Activated CD8-positive, alpha-beta memory T cell treated with anti-CD3 and anti-CD28 coated beads, Interleukin-2, amount 50 U/mL, for 48 hours (primary cell): ENCODE measurements at places on chromosomes 7 and 10.

- no peak for DNase-seq
These were observed 119.2 kb downstream of the GALNT11 start for GRCh38 chr7:152144557-152145245.

- no peak for DNase-seq
These were observed 18.7 kb upstream of the ACHE start for GRCh38 chr7:100914208-100914878.

DNA sequence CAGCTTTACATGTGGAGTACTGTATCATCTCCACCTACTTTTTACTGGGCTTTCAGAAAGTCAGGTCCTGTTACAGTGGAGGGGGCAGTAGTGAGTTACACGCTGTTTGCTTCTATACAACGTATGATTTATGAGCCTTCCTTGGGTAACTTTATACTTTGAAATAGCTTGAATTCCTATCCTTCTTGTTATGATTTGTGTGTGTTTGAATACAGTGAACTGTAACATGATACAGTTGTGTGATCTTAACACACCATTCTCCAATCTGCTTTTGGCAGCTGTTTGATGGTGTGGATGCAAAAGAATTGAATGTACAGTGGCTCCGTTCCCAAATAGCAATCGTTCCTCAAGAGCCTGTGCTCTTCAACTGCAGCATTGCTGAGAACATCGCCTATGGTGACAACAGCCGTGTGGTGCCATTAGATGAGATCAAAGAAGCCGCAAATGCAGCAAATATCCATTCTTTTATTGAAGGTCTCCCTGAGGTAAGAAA is 41.7 kb downstream of the SP8 start:
- no peak for DNase-seq

DNA sequence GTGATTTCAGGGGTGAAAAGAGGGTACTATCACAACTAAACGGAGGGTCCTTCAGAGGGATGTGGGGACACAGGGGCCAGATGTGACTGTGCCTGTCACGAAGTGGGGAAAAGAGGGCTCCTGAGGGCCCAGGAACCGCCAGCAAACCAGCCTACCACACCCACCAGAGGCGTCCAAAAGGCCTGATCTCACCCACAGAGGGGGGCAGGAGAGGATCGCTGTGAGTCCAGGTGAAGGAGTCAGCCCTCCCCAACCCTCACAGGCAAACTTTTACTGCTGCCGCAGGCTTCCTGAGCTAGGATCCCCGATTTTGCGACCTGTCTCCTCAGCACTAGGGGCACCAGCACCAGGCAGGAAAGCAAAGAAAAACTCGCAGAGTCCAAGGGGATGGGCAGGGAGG is 64.7 kb downstream of the HIPK2 start:
- no peak for DNase-seq

DNA sequence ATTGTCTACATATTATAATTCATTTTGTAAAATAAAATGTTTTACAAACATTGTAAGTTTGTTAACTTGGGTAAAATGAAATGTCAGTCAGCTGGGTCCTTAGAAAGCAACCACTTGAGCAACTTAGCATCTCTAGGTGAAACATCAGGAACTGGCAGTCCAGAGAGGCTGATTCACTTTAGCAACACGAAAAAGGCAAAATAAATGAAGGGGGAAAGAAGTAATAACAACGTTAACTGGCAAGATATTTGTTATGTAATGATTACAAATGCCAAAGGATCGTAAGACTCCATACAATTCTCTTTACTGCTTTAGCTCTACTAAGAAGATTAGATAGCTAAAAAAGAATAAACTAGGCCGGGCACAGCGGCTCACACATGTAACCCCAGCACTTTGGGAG is 5.0 kb downstream of the PDZD8 start:
- DNase-seq = no peak

DNA sequence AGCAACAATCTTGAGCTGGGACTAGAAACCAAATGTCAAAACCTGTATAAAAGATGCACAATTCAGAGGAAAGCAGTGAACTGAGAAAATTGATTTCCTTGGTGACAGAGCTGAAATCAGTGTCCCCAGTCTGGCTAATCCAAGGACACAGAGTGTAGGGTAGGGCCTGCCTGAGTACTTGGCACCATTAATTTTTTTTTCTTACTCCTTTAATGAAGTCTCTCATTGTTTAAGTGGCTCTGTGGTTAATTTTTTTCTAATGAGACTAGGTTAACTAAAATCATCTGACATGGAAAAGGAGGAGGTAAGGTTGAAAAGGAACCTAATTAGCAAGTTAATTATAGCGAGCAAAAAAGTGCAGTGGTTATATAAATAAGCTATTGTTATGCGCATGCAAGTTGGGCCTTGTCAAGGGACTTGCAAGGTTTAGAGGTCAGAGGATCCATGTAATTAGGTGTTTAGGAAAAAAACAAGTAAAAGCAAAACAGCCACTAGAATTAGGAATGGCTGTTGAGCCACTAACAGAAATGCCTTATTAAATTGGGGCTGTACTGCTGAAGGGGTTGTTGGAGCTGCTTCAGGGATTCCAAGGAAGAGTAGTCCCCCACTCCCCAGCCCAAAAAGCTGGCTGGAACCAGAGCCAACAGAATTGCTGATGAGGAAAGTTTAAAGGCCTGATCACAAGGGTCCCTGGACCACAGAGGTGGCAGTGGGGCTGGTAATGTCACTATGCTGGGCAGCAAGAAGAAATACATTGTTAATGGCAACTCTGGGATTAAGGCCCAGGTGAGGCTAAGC is 58.9 kb upstream of the STRIP2 start:
- no peak for DNase-seq

DNA sequence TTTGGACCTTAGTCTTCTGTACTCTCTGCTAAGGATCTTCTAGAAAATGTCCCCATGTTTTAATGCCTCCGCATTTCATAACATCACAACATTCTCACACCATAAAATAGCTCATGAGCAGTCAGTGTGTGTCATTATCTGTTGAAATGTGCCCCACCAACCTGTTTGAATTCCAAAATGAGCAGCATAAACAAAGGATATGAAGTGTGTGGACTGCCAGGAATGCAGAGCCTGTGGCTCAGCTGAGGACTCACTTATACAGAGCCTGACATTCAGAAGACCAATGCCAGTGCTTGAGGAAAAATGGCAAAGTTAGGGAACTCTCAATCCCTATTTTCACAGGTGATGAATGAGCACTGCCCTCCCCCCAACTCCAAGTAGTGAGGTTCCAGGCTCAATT is 621.4 kb downstream of the POM121L12 start:
- DNase-seq = no peak

- DNase-seq = no peak
These were observed 4.6 kb downstream of the NFKB2 start for GRCh38 chr10:102400076-102400475.

DNA sequence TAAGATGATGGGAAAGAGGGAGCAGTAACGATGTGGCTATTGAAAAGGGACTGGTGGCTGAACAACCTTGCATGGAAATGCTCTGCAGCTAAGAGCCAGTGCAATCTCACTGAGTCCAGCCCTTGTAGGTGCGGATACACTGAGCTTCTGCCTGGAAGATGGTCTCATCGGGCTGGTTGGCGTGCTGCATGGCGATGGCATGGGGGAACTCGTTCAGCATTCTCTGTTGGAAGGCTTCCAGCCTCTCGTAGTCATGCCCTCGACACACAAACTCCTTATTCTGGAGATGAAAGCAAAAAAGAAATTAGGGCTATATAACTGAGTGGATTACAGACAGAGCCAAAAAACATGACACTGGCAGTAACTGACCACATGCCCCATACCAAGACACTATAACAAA is 197.8 kb upstream of the IMMP2L start:
- no peak for DNase-seq

DNA sequence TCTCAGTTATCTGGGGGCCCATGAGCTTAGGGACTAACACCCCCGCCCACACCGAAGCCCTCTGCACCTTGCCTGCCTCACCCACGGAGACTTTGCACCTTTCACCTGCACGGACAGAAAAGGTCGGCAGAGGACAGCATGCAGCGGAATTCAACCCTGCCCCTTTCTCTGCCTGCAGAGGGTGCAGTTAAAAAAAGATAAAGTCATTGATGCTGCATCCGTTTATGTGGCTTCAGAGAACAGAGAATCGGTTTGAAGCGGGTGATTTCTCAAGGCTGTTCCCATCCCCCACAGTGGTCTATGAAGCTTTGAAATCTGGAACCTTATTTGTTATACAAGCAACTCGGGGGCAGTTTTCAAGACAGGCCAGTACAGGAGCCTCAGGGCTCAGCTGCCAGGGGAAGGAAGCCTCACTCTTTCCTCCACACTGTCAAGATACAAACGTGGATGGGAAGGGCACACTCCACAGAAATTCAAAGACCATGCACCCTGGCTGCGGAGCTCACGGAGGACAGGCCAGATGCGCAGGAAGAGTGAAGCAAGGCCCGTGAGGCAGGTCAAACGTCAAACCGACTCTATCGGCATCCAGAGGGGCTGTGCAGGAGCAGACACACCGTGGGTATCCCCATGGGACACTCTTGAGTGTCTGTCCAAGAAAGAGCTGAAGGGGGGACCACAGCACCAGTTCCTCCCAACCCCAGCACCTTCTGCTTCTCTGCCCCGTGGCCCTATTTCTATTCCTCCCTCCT is 66.3 kb downstream of the INSIG1 start:
- no peak for DNase-seq

DNA sequence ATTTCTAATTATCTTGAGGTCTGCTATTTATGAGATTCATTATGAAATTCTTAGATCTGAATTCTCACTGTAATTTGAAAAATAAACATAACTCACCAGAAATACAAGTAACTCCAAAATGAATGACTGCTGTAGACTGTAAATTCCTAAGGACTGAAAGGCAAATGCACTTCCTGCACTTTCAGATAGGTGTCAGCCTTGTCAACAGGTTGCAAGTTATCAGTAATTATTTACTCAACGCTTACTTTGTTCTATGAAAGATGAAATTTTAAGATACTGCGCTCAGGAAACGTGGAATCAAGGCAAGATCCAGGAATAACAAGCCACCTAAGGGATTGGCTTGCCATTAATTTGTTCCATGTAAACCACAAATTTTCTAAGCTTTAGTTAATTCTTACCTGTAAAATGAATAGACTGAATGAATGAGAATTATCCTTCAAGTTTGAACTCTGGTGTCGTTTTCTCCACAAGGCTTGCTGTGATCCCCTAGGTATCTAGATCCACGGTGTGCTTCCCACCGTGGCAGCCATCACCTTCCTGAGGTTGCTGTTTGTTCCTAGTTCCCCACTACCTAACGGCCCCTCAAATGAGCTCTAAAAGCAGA is 12.6 kb downstream of the DHX32 start:
- DNase-seq = no peak

- no peak for DNase-seq
These were observed 132.8 kb downstream of the DYNC1I1 start for GRCh38 chr7:95905167-95905566.

GRCh38 chr7:36244429-36244828 is 91.4 kb downstream of the EEPD1 start:
- no peak for DNase-seq

DNA sequence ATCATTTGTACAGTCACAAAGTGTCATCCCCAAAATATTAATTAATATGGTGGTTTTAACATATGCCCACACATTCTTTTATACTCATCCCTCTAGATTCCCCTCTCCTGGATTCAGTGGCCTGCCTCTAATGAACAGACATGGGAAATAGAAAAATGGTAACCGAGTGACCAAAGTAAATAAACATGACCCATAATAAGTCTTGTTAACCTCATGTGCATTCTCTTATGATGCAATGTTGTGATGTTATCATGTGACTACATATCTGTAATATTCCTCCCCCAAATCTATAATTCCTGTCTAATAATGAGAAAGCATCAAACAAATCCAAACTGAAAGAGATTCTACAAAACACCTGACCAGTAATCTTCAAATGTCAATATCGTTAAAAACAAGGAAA is 164.5 kb upstream of the PRSS1 start:
- DNase-seq = no peak

- DNase-seq = no peak
These were observed 348.3 kb downstream of the GPR158 start for GRCh38 chr10:25522946-25523608.

DNA sequence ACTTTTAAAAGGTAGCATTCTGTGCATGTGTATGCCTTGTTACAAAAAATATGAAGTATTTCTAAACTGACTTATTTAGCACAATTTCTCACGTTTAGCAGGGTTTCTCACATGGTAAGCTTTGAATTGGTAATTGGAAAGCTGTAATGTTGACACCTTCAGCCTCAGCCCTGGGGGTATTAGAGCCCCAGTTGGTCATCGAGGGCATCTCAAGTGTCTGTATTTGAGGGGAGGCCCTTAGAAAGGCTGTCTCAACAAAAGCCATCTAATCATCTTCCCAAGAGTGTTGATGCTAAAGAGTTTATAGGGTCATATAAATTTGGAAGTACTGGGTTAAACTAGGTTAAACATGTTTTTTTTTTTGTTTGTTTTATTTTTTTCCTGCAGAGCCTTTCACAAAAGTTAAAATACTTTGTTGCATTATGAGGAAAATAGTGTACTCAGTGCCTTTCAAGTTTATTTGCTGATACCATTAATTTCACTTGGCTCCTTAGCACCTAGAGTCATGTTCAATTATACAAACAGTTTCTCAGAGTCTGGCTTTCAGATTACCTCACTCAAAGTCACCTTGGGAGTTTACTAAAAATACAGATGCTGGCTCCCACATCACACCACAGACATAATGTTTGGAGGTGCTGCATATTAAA is 134.0 kb downstream of the CD36 start:
- no peak for DNase-seq

DNA sequence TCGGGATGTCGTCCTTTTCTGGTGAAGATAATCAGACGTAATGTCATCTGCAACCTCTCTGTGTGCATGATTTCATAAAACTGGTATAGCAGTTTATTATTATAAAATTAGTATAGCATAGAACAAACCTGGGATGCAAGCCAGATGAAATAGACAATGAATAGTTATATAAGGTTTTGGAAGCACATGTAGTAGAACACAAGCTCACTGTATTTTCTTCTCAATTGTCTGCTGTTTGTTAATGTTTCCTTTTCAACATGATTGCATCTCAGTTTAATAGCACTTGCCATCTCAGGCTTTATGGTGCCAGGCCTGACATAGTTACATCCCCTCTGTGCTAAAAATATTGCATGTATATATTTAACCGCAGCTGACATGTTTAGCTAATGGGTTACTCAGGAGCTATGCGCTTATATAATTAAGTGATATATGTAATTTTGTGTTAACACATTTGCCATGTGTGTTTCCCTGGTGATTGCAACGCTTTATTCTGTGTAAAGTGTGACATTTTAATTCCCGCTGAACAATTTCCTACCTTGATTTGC is 132.7 kb downstream of the ARID5B start:
- no peak for DNase-seq

DNA sequence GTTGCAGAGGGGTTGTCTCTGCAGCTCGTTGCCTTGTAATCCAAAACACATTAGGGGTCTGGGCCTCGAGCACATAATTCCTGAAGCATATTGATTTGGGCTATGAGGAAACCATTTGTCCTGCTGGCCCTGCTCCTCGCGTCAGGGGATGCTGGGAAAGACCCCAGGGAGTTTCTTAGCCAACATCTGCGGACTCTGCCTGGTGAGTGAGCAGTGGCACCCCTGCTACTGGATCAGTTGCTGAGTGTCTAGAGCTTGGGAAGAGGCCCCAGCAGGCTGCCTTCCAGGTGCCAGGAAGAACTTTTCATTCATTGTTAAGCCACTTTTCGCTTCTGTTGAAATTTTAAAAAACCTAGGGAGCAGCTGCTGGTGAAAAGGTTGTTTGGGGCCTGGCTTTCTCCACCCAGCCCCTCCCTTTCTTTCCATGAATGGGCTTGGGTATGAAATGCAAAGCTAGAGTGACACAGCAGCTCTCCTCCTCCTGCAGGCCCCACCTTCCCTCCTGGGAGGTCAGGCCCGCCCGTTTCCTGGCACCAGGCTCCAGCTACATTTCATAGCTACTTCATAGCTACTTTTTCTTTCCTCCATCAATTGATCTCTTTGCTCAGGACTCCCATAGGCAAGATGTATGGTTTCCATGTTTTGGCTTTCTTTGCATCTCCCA is 26.8 kb downstream of the TACR2 start:
- no peak for DNase-seq
